CD4-positive, alpha-beta T cell treated with Interleukin-4 for 1 hour (primary cell): ENCODE measurements at places on chromosomes 12 and 14.

GRCh38 chr14:100737526-100737925 is 10.8 kb downstream of the DLK1 start:
- no peak for DNase-seq

- no peak for DNase-seq
Observed at GRCh38 chr12:25734529-25735180, 181.6 kb upstream of the LMNTD1 start.

DNA sequence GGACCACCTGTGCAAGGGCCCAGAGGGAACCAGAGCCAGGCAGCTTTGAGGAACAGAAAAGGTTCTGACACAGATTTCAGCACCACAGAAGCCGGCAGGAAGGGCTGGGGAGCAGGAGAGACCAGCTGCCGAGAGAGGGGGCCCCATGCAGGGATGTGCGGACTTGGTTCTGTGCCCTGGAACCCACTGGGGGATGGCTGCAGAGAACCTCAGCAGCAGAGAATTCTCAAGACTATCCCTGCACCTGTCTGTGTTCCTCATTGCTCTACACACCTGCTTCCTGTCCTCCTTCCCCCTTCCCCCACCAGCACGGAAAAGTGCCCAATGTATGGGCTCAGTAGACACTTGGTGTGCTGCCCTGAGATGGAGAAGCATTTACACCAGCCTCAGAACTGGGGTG is 3.2 kb downstream of the SERPINA9 start:
- DNase-seq, result no peak

- no peak for DNase-seq
Observed at GRCh38 chr12:4643747-4644146, 5.1 kb downstream of the AKAP3 start.

DNA sequence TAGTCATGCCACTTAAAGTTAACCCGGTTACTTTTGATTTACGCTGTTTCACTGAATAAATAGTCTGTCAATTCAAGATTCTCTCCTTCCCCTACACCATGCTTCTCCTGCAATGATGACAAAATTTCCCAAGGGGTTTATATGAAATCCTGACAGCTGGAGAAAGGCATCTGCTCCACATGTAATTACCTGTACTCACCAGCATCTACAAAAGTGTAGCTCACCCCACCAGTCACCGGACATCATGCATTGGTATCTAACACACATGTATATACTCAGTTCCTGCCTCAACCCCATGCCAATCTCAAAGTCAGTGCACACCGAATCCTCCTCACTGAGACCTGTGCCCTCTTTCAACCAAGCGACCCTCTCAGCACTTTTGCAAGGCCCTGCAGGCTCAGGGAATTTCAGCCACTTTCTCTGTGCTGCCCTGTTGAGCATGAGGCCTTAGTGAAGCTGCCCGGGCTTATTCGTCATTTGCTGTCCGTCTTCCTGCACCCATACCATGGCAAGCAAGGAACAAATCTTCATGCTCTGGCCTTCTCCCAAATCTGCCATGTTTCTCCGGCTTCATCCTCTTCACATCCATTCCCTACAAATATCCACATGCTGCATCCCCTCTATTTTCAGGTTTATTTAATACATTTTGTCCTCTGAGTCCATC is 131.6 kb downstream of the SEC23A start:
- DNase-seq, result no peak

DNA sequence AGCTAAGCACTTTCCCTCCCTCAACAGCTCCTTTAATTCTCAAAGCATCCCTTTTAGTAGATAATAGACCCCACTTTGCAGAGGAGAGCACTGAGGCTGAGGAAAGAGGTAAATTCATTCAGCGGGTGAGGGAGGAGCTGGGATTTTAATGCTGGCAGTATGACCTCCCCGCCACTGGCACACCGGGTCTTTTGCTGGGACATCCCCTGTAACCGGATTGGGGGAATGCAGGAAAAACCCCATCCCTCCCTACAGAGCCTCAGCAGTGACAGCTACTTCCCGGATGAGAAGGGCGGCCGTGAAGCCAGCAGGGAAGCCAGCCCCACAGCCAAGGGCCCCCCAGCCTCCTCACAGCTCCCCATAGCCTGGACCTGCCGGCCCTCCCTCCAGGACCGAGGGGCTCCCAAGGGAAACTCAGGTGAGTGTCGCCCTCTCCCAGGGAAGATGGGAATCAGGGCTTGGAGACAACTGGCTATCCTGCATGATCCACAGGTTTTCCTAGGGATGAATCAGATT is 12.1 kb downstream of the ZBTB39 start:
- no peak for DNase-seq

DNA sequence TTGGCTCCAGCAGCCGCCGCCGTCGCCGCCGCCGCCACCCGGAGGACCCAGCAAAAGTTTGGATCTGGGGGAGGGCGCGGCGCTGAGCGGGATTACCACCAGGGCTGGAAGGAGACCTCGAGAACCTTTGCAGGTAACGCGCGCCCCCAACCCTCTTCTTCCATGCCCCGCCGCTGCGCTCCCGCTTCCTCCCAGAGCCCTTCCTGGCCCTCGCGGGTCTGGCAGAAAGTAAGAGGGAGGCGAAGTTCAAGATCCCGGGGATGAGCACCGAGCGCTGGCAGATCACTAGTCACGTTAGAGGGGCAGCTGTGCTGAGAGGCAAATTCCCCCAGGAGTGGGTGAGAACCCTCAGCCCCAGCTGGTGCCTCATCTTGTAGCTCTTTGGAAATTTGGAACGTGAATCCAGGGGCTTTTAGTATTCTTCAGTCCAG is 3.9 kb downstream of the FLRT2 start:
- no peak for DNase-seq

GRCh38 chr12:131213896-131214442 is 260.3 kb downstream of the ADGRD1 start:
- no peak for DNase-seq

DNA sequence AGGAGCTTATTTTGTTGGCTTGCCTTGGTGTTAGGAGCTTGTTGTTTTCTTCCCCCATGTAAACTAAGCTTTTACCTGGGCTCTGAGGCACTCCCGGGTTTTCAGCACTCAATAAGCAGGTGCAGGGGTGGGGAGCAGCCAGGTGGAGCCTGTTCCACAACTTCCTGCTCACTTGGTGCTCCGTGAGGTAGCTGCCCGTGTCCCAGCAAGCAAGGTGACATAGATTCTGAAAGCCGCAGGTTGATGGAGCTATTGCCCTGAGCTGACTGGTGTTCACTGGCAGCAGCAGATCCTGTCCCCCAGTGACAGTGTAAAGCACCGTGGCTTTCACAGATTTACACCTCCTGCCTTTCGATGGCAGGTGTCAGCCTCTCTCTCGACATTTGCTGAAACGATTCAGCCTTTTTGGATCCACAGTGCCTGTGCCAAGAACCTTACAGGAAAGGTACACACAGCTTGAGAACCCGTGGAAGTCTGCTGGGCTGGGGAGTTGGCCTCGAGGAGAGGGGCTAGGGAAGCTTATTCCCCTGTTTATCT is 295.7 kb upstream of the FKBP4 start:
- no peak for DNase-seq

GRCh38 chr14:100065942-100066574 is 836 bp downstream of the EVL start:
- peak; percentile 82 for DNase-seq

- no peak for DNase-seq
Observed at GRCh38 chr14:40656311-40656710, 950.4 kb upstream of the LRFN5 start.

- no peak for DNase-seq
Observed at GRCh38 chr14:104440297-104440956, 139.1 kb upstream of the C14orf180 start.

GRCh38 chr12:101920906-101921305 is 43.5 kb downstream of the DRAM1 start:
- DNase-seq, result no peak

GRCh38 chr14:103697603-103698379 is 17.5 kb downstream of the XRCC3 start:
- no peak for DNase-seq
